ENCODE measurements at places on chromosomes 16 and 17.

- DNase-seq: no peak
Measured at GRCh38 chr17:35286120-35286781, 43.4 kb downstream of the SLFN5 start.

DNA sequence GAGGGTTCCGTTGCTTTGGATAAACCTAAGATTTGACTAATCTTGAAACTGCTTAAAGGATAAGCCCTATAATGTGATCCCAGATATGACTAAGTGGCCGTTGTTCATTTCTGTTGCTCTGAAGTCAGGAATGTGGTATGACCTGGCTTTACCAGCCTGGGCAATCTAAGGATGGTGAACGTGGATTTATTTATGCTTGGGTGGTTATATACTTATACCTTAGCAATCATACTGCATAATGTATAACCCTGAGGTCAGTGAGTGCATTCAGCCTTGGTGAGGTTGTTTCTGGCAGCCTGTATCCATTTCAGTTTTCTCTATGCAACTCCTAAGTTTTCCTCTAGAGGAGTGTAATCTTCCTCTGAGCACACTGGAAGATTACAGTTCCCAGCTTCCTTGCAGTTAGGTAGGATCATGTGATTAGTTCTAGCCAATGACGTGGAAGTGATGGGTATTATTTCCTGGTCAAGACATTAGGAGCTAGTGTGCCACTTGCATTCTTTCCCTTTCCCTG, 41.9 kb downstream of the FTO start:
- DNase-seq: peak; percentile 59

DNA sequence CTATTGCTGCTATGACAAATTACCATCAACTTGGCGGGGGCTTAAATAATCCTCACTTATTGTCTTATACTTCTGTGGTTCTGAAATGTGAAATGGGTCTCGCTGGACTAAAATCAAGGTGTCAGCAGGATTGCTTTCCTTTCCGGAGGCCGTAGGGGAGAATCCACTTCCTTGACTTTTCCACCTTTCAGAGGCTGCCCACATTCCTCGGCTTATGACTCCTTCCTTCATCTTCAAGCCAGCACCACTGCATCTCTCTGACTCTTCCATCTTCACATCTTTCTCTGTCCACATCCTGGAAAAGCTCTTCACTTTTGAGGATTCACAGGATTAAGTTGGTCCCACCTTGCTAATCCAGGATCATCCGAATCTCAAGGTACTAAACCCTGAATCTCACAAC, 217.8 kb downstream of the GRIN2A start:
- no peak for DNase-seq

DNA sequence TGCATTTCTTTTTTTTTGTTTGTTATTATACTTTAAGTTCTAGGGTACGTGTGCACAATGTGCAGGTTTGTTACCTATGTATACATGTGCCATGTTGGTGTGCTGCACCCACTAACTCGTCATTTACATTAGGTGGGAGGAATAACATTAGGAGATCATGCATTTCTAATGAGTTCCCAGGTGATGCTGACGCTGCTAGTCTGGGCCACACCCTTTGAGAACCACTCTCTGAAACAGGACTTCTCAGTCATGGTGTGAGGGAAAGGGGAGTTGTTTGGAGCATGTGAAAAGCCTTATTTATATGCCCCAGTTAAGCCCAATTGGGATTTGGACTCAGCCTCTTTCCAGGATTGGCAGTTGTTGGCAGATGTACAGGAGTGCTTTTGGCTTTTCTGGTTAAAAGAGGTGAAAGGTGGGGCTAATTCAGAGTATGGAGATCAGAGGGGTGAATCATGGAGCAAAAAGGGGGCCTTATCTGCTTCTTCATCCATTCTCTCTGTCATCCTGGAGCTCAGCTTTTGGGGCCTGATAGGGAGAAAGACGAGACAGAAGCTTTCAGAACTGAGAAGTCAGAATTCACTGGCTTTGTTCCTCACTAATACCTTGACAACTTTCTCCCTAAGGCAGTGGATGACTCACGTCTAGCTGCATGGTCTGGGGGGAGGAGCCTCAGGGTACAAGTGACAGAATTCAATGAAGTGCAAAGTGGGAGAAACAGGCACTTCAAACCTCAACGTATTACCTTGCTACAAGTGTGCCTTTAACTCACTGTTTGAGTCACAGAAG, 180.0 kb upstream of the CACNG3 start:
- peak; percentile 10 for DNase-seq

DNA sequence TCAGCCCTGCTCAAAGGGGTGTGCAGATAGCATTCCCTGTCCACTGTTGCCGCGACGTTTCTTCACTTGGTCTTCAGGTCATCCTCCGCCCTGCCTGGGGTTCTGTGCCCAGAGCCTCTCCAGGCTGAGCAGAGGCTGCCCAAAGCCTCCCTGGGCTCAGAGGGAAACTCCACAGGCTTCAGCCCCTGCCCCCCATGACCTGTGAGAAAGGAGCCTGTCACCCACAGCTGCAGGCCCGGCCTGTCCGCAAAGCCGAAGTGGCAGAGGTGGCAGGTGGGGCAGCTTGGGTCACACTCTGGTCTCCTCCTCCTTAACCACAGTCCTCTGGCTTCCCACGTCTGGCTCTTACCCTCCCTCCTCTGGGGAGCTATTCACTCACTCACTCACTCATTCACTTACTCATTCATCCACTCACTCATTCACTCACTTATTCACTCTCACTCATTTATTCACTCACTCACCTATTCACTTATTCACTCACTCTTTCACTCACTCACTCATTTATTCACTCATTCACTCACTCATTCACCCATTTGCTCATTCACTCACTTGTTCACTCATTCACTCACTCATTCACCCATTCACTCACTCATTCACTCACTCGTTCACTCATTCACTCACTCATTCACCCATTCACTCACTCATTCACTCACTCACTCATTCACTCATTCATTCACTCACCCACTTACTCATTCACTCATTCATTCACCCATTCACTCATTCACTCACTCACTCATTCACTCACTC, 7.1 kb upstream of the CPSF4L start:
- no peak for DNase-seq

GRCh38 chr17:74569020-74570003, 2.0 kb upstream of the CD300H start:
- peak; percentile 97 for DNase-seq

- peak; percentile 6 for DNase-seq
Measured at GRCh38 chr17:1783834-1784611, 22.2 kb downstream of the SERPINF1 start.

DNA sequence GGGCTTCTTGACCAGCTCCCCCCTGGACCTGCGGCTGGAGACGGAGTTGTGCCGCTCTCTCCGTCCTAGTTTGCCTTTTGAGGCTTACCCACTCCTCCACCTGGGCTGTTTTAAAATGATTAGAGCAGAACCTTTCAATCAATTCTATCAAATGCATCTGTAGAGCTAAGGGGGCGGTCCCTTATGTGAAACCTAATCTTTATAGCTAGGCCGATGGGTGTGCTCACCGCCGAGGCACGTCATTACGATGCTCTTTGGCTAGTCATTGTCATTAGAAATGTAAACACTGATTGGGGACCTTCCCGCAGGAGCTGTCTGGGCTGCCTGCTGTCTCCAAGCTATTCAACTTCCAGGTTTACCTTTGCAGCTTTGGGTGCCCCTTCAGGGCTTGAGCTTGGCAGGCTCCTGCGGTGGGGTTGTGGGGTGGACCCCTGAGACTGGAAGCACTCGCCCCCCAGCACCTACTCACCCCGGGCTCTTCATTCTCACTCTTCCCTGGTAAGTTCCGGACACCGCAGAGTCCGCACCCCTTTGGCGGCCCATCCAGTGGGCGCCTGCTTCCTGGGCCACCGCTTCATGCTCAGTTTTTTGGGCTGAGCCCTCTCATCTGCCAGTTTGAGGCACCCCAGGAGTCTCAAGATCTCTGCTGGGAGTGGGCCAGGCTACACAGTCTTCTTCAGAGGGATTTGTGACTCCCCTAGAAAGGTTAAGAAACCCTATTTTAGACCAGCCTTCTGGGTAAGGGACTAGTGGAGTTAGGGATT, 20.9 kb upstream of the IL17C start:
- no peak for DNase-seq

DNA sequence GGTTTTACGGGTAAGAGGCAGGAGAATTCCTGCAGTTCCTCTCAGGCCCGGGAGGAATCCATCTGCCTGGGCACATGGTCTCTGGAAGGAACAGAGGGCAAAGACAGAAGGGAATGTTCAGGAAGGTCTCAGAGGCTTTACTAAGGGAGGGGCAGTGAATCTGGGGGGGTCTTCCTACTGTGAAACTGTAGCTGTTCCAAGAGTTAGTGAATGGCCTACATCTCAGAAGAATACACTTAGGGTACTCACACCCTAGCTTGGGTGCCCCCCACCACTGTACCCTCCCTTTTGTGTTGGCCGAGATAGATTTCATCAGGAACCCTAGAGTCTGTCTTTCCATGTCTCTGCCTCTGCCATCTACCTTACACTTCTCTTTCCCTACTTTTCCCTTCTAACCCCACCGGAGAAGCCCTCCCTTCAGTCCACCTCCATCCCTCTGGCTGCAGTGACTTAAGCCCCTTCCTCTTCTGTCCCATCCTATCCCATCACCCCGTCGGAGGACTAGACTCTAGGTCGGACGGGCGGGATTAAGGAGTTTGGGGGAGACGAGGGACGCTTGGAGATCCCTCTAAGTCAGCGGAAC, 316 bp downstream of the DLG4 start:
- DNase-seq: no peak

GRCh38 chr17:63960430-63960829, 12.3 kb downstream of the SCN4A start:
- DNase-seq: no peak

DNA sequence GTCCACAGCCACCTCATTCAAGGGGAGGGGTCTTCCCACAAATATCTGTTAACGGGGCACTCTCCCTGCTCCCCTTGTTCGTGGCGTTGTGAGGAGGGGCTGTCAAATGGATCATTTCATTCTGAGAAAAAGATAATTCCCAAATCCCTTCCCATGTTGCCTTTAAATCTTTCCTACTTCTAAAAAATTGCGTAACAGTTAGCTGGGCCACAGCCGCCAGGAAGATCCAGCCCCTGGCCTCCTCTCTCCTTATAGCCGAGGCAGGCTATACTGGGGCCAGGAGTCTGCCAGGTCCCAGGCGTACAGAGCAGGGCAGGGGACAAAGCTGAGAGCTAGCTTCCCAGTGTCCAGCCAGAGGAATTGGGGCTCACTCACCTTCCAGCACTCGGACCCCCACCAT, 430 bp downstream of the C16orf89 start:
- no peak for DNase-seq

DNA sequence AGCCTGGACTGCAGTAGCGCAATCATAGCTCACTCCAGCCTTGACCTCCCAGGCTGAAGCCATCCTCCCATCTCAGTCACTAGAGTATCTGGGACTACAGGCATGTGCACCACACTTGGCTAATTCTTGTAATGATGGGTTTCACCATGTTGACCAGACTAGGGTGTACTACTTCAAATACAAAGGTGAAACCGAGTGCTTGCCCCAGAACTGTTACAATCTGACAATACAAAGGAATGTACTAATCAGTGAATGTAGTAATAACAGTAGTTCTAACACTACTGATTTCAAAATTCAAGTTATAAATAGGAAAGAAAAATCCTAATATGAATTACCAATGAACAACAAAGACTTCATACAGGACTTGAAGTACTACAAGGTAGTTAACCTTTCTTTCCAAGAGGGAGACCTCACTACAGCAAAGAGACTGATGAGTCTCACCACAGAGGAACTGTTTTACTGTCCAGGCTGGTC, 24.4 kb downstream of the CRK start:
- DNase-seq: no peak

DNA sequence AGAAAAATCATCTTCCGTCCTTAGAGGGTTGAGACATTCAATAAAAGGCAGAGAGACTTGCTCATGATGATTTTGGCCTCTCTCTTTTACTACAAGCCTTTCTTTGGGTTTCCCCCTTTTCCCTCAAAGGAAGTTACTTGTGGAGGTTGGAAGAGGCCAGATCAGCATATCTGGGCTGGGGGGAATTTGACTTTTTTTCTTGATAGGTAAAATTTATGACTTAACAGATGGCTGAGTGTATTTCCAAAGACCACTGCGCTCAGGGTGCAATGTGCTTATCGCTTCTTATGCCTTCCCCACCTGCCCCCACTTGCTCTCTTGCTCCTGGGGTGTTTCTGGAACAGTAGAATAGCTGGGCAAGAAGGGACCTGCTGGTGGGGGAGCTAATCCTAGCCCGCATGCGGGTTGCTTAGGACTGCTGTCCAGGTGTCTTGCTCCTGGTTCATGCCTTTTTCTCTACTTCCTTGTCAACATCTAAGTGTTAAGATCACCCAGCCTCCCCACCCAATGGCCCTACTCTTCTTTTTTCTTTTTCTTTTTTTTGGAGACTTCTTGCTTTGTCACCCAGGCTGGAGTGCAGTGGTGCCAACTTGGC, 131.9 kb downstream of the MSI2 start:
- DNase-seq: no peak

DNA sequence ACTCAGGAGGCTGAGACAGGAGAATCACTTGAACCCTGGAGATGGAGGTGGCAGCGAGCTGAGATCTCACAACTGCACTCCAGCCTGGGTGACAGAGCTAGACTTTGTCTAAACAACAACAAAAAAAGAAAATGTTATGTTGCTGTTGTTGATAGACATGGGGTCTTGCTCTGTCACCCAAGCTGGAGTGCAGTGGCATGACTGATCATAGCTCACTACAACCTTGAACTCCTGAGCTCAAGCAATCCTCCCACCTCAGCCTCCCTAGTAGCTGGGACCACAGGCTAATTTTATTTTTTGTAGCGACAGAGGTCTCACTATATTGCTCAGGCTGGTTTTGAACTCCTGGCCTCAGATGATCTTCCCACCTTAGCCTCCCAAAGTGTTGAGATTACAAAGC, 20.0 kb downstream of the FBXO47 start:
- DNase-seq: no peak

DNA sequence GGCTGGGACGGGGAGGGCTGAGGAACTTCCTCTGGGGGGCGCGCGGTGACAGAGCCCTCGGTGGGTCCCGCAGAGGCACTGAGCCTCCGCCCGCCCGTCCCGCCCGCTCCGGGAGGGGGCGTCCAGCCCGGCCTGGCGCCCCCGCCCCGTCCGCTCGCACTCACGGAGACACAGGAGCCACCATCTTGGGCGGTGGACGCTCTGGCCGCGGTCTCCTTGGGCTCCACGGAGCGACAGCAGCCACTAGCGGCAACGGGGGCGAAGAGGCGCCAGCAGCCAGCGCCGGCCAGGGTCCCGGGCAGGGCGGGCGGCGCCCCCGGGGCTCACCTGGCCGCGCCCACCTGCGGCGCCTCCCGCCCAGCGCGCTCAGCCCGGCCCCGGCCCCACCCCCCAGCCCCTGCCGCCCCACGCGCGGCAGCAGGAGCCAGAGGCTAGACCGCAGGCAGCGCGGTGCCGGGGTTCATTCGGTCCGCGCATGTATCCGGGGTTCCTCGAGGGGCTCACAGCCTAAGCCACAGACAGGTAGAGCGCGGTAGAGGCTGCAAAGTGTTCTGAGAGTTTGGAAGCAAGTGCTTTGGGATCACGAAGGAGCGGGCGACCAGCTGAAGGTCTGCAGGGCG, at the start of gene C17orf113:
TSS of gene C17orf113 (minus strand) at position 209 of the 620 bp plus-strand sequence. CDS start 7,225 bp downstream, outside the sequence.
- DNase-seq: no peak

Data from HCT116 (cell line).